Hippocampal formation (tissue), 2 donors: ENCODE measurements at places on chromosomes 6 and 20.

DNA sequence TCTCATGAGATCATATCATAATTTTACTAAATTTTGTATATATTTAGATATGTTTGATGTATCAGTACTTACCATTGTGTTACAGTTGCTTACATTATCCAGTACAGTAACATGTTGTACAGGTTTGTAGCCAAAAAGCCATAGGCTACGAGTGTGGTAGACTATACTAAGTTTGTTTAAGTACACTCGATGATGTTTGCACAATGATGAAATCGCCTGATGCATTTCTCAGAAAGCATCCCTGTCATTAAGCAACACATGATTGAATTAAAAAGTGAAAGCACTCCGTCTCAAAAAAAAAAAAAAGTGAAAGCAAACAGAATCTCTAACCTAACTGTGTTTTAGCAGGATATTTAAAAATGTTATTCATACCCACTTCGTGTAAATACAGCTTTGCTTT, 104.9 kb upstream of the TFAP2D start:
- no peak for DNase-seq

- DNase-seq: no peak
These were observed 272.4 kb upstream of the MARCKS start for GRCh38 chr6:113584767-113585166.

- DNase-seq: no peak
These were observed 19.6 kb upstream of the AKAP7 start for GRCh38 chr6:131115651-131116050.

DNA sequence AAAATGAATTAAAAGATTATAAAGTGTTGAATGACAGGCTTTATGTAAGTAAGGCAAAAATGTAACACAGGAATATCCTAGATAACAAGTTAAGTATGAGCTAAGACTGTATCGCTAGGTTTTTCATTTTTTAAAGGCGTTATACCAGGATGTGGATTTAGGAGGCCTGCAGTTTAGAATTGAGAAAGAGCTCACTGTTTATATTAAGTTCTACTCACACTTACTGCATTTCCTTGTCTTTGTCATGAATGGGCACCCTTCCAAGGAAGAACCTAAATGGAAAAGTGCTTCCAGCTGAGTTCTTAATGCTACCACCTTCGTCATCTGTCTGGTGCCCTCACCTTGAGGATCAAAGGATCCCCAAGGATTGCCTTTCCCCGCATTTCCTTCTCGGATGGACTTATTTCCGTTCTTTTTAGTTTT, 148.7 kb downstream of the SOX4 start:
- no peak for DNase-seq

DNA sequence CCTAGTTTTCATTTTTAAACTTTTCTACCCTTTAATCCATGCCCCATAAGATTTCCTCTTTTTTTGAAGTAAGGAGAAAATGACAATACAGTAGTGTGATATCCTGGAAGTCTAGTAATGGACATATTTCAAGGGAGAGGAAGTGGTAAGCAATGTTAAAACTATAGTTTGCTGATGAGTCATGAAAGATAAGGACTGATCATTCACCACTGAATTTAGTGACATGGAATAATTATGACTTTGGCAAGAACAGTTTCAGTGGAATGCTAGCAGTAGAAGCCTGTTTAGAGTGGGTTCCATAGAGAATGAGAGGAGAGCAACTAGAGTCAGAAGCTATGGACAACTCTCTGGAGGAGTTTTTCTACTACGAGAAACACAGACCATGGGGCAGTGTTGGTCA, 24.9 kb upstream of the SLC2A12 start:
- DNase-seq: no peak

GRCh38 chr6:22613695-22614094, 44.3 kb downstream of the HDGFL1 start:
- DNase-seq: no peak
